T-helper 9 cell (primary cell): ENCODE measurements at places on chromosomes 6 and 20.

DNA sequence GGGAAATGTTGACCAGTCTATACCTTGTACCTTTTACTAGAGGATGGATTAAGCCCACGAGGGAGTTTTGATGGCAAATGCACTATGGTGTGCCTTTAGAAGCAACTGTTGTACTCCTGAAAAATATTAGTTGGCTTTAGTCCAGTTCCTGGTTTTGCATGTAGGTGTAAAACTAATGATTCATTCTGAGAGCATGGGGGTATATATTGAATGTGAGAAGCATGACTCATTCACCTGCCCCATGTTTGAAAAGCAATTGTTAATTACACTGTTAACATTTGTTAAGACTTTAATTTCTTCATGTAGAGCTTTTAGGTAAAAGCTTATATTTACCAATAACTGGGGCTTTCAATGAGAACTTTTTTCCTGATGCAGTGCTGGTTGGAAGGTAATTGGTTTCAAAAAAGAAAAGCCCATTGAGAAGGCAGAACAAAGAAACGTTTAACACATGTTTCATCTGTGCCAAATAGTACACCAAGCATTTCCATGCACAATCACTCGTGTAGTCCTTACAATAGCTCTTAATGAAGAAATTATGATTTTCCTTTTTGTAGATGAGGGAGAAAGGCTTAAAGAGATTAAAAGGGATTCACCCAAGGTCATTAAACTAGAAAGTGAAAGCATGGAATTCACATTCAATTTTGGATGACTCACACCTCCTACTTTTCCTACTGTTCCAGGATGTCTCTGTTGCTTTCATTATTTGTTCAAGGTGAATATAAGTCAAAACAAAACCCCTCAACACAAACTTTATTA, 134.1 kb downstream of the CCDC170 start:
- DNase-seq: no peak

- peak; percentile 65 for DNase-seq
Measured at GRCh38 chr6:106520711-106521401, 108.4 kb downstream of the RTN4IP1 start.

GRCh38 chr6:150857945-150858308, 7.6 kb upstream of the MTHFD1L start:
- DNase-seq: no peak

DNA sequence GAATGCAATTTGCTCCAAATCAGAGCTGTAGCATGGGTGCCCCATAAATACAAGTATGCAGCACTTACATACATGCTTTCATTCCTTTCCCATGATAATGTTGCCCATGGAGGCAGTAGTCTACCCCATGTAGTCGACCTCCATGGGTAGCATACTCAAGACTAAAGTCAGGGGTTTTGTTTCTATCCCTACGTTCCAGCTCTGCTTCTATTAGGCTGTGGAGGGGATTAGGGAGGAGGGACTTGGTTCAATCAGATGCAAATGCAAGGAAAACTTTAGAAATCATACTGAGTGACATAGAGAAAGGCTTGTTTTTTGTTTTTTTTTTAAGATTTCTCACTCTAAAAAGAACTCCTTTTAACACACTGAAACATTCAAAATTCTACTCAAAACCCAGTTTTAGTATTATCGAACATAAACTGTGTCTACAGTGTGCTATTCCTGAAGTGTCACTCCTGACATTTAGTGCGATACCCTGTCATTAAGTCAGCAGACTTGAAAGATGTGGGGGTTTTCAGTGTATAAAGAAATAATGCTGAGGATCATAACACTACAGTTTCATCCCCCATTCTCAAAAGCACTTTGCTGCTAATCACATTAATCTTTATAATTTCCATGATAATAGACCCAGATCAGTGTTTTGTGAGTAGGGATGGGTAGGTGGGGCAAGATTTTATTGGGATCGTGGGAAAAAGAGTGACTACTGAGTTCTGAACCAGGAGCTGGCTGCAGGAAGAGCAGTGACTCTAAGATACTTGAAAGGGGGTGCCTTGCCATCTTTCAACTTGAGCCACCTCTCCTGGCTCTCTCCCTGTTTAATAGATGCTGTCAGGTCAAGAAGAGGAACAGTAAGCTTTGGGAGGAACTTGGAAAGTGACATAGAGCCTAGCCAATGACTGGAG, 40.4 kb upstream of the SCML4 start:
- no peak for DNase-seq

DNA sequence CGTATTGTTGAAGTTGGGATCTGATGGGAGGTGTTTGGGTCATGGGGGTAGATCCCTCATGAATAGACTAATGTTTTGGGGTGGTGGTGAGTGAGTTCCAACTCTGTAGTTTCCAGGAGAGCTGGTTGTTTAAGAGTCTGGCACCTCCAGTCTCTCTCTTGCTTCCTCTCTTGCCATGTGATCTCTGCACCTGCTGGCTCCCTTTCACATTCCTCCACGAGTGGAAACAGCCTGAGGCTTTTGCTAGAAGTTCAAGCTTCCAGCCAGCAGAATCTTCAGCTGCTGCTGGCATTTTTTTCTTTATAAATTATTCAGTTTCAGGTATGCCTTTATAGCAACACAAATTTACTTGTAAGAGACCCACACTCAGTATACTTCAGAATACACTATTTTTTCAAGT, 1021.6 kb downstream of the EYS start:
- DNase-seq: no peak

DNA sequence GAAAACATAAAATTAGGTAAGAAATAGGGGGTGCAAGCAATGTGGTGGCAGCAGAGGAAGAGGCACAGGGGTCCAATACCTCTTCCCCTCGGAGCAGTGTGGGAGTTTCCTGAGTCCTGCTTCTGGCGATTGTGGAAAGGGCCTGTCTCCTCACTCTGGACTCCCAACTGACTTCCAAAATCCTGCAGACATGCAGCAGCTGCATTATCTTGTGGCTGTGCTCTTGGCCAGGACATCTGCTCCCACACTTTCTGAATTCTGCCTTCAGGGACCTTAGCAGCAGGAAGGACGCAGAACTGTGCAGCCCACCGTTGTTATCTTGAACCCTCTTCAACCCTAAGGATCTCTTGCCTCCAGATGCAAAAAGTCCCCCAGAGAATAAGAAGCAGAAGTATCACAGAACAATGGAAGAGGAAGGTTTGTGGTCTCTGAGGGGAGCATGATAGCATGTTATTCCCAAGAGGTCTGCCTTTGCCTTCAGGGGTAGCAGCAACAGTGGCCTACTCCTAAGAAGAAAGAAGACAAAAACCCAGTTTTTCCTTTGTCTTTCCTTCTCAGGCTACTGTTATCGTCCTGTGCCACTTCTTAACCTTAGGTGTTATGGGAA, 102.5 kb upstream of the EMILIN3 start:
- no peak for DNase-seq

- no peak for DNase-seq
Measured at GRCh38 chr20:25466846-25467245, 59.4 kb downstream of the GINS1 start.

DNA sequence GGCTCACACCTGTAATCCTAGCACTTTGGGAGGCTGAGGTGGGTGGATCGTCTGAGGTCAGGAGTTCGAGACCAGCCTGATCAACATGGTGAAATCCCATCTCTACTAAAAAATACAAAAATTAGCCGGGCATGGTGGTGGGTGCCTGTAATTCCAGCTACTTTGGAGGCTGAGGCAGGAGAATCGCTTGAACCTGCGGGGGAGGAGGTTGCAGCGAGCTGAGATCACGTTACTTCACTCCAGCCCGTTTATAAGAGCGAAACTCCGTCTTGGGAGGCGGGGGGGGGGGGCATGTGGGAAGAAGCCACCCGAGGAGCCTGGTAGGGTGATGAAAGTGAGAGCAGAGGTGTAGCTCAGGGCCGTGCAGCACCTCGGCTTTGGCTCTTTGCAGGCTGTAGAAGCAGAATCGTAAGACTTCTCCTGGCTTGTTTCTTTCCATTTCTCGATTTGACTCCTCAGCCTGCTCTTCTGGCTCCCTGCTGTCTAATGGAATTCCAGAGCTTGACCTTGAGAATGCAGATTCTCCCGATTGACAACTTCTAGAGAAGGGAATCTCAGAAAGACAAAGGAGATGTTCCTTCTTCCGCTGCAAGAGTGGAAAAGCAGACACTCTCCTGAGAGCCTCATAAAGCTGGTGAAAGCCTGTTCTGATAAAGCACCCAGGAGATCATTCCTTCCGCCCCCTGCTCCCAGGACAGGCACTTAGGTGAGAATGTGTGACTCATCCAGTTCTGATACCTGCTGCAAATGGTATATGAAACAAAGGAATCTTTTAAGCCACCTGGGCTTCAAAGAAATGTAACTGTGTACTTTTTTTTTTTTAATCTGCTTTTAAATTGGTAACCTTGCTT, 26.0 kb upstream of the PPP1R16B start:
- no peak for DNase-seq

DNA sequence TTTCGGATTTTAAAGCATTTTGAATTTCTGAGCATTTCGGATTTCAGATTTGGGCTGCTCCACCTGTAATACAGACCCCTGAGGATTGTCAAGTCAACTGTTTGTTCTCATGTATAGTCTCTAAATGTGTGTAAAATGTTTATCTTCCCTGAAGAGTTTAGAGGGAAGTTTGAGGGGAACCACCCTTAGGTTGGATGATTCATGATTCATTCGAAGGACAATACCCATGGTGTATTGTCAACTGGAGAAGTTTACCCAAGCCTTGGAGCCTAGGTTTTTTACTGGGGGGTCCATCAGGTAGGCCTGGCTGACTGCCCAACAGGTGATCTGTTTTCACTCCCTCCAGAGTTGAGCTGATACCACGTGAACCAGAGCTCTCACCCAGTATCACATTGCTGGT, 18.9 kb downstream of the GSTA4 start:
- no peak for DNase-seq

GRCh38 chr6:42038811-42039408, 11.4 kb upstream of the TAF8 start:
- DNase-seq: no peak

- DNase-seq: no peak
Measured at GRCh38 chr6:26163427-26164119, 76.3 kb downstream of the HFE start.

DNA sequence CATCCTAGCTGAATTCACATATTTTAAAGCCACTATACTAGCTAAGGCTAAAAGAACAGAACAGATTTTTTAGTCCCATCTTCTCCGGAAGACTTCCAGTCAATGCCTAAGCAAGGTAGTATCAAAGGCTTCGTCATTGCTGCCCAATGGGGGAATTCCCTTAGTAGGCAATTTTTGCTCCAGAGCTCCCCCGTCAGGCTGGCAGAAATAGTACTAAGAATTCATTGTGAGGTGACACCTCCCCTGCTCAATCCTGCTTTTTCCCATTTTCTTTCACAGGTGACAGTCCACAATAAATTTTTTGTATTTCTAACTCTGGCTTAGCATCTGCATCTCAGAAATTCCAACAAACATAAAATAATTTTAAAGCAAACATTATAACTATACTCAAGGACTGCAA, 52.8 kb upstream of the SRSF6 start:
- no peak for DNase-seq
